ENCODE measurements at places on chromosomes 2 and 18.

GRCh38 chr2:224576088-224576715 lies 9.0 kb downstream of the CUL3 start:
- no peak for DNase-seq

DNA sequence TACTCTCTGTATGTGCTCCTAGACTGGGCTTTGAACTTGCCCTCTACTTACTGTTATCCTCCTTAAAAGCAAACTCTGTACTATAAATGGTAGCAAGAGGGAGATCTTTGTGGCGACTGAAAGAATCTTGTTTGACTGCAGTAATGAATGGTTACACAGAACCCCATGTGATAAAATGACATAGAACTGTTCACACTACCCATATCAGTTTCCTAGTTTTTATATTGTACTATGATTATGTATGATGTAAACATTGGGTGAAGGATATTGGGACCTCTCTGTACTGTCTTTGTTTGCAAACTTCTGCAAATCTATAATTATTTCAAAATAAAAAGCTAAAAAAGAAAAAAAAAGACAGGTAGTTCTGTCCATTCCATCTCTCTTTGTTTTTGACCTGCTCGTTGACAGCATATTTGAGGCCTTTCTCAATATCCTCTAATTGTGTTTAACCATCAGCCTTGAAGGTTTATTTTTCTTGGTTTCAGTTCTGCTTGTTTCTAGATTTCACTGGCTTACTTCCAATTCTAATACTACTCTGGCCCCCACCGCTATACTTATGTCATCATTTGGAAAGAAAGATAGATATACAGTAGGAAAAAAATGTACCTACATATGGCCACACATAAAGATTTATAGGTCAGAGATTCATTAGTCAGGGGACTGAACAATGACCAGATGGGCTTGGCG lies 79.2 kb upstream of the MYO3B start:
- DNase-seq, result no peak

DNA sequence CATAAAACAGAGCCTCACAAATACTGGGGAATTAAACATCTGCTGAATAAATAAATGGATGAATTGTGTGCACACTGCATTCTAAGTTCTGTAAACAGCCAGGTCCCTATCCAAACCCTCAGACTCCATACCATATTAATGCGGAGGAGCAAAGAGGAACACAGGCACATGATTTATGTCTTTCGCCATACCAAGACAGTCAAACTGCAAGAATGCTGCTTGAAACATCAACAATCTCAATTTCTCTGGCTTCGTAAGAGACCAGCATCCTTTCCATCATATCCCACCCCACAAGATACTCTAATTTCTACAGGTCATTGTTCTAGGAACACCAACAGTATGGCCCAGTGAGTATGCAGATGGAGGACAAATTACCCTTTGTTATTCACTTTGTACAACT lies 15.0 kb downstream of the KANSL3 start:
- DNase-seq, result no peak

DNA sequence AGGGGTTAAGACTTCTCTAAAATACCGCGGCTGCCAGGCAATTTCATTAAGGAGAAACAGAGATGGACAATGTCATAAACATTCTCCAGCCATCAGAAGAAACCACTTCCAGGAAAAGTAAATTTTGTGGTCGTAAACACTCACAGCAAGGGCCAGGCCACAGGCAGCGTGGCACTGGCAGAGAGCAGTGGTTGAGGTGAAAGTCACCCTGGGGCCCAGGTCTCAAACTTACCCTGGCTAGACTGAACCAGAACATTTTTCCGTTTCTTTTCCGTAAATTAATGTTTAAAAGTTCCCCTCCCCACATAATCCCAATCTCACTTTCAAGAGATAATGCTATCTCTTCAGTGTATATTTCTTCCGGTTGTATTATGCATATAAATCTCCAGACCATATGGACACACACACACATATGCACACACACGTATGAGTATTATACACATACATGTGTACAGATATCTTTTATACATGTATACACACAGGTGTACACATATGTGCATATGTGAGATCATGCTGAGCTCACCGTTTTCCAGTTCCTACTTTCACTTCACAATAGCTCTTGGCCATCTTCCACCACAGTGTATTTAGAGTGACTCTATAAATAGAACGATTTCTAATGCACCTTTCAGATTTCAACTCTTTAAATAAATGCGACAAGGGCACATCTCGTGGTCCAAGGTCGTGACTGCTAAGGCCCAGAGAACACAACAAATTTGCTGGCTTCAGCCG lies 90.1 kb downstream of the MALT1 start:
- no peak for DNase-seq

GRCh38 chr18:66575263-66575662 lies 28.6 kb downstream of the CDH19 start:
- no peak for DNase-seq

- DNase-seq, result no peak
Measured at GRCh38 chr18:13287372-13287771, 68.8 kb downstream of the LDLRAD4 start.

- DNase-seq, result no peak
Measured at GRCh38 chr2:118055512-118056164, 32.6 kb upstream of the INSIG2 start.

- DNase-seq, result no peak
Measured at GRCh38 chr18:72207280-72207679, 336.9 kb downstream of the CBLN2 start.

GRCh38 chr2:169976335-169976851 lies 149.1 kb downstream of the UBR3 start:
- DNase-seq, result no peak

GRCh38 chr18:58225101-58225500 lies 181.1 kb downstream of the NEDD4L start:
- DNase-seq, result no peak

GRCh38 chr18:48541747-48542400 lies 3.0 kb downstream of the CTIF start:
- no peak for DNase-seq

GRCh38 chr2:64376926-64377325 lies 77.0 kb upstream of the LGALSL start:
- no peak for DNase-seq

DNA sequence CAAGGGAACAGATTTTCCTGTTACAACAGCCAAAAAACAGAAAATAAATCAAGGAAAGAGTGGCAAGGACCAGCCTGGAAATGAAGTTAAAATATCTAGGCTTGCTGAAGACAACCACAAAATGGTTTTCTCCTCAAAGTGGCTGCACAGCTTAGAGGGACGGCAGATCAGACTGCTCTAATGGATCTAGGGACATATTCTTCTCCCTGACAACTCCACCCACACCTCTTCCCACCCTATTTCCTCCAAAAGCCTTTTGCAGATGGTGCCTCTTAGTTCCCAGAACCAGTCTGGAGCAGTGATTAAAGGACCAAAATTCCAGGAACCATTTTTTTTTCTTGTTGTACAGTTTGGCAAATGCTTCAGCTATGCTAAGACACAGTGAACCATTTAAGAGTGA lies 220.2 kb upstream of the SIX2 start:
- DNase-seq, result no peak

DNA sequence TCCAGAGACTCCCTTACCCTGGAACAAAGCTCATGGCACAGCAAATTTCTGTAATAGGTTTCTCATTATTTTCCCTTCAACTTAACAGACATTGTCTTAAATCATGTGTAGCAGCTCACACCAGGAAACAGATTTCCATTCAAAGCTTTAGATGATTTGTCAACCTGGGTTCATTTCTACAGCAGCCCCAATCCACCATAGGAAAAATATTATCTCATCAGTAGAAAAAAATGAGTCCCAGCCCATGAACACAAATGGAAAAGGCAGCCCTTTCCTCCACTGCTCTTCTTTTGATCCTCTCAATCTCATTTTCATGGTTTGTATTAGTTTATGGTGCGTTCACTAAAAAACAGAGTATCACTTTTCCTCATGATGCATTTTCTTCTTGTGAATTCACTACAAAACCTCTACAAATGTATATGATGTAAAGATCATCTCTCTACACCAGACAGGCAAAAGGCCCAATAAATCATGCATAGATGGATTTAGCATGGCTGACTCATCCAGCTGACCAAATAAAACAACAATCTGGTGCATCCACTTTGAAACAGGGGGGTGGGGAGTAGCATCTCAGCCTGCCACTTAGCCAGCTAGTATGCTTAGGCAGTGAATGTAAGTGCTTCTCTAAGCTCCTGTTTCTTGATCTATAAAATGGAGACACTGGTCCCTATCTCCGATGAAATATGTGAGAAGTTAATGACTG lies 78.6 kb downstream of the SATB2 start:
- DNase-seq, result no peak

- no peak for DNase-seq
Measured at GRCh38 chr2:121362774-121363173, 77.8 kb upstream of the TFCP2L1 start.

- DNase-seq, result no peak
Measured at GRCh38 chr2:220370764-220371163, 743.3 kb downstream of the SLC4A3 start.

DNA sequence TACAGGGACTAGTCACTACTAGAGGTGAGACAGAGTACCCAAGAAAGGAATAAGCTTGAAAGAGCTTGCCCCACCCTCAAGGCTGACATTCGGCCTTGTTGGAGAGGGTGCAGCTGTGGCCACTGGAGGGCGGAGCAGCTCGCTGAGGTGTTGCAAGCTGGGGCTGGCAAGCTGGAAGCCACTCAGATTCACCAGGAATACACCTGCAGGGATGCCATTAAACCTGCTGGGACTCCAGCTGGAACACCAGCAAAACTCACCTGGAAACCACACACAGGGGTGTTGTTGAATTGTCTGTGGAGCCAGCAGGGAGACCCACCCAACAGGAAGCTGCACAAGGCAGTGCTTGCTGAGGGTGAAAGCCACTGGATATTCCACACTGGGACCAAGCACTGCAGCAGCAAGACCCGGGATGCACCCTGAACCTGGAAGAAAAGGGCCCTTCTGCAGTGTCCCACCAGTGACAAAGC lies 26.1 kb downstream of the KCTD18 start:
- no peak for DNase-seq

- DNase-seq, result no peak
Measured at GRCh38 chr2:57957238-57957637, 89.4 kb upstream of the VRK2 start.

DNA sequence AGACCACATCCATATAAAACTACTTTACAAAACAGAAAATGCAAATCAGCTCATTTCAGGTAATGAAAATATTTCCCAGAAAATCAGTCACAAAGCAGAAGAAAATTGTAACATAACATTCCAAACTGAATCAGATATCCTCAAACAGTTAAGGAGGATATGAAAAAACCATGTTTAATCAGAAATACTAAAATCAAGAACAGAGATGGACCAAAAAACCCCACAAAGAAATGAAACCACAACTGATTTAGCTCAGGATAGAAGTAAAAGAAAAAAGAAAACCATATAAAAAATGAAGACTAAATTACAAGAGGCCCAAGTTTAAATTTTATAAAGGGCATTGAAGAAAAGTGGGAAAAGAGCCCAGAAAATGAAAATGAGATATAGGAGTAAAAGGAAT lies 102.9 kb downstream of the RAB3GAP1 start:
- no peak for DNase-seq

DNA sequence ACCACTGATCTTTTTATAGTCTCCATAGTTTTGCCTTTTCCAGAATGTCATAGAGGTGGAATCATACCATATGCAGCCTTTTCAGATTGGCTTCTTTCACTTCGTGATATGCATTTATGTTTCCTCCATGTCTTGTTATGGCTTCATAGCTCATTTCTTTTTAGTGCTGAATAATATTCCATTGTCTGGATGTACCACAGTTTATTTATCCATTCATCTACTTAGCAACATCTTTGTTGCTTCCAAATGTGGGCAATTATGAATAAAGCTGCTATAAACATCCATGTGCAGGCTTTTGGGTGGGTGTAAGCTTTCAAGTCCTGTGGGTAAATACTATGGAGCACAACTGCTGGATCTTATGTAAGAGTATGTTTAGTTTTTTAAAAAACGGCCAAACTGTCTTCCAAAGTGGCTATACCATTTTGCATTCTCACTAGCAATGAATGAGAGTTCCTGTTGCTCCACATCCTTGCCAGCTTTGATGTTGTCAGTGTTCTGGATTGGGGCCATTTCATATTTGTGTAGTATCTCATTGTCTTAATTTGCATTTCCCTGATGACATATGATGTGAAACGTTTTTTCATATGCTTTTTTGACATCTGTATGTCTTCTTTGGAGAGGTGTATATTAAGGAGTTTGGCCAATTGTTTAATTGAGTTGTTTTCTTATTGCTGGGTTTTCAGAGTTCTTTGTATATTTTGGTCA lies 20.6 kb downstream of the STPG4 start:
- no peak for DNase-seq

- no peak for DNase-seq
Measured at GRCh38 chr18:58378411-58379379, 250.2 kb downstream of the ALPK2 start.

DNA sequence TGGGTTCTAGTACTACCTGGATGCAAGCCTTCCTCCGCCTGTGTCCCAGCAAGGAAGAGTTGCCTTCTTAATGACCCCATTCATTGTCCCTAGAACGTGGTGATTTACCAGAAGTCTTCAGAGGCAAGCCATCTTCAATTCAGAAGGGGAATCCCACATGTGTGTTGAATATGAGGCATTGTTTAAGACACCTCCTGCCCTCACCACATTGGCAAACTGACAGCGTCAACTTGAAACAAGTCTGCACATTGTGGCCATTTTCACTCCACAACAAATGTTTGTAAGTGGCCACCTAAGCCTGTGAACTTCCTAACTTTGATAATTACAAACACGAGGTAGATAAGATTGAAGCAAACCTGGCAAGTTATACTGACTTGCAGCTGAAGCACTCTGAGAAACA lies 83.7 kb downstream of the TCF7L1 start:
- no peak for DNase-seq

DNA sequence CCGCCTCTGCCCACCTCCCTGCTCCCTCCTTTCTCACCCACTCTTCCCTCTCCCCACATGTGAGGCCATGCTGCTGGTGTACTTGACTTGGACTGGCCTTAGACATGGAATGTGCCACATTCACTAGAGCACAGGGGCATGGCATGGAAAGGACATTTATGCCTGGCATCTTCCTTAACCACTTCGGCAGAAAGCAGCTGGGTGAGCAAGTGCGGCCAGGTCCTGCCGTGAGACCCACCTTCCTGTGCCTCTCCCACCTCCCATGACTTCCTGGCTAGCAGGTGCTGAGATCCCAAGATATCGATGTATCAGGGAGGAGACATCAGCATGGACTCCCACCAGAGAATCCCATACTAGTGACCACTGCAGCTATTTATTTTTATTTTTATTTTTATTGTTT lies 13.0 kb downstream of the GPR55 start:
- no peak for DNase-seq

- no peak for DNase-seq
Measured at GRCh38 chr18:52648201-52648600, 308.2 kb downstream of the DCC start.

Measured in dorsolateral prefrontal cortex (tissue), 122 donors.